Stimulated activated CD4-positive, alpha-beta T cell treated with anti-CD3 and anti-CD28 coated beads, TNF-alpha, amount 100 ng/mL, for 1 hour (primary cell): ENCODE measurements at places on chromosomes 5 and 9.

DNA sequence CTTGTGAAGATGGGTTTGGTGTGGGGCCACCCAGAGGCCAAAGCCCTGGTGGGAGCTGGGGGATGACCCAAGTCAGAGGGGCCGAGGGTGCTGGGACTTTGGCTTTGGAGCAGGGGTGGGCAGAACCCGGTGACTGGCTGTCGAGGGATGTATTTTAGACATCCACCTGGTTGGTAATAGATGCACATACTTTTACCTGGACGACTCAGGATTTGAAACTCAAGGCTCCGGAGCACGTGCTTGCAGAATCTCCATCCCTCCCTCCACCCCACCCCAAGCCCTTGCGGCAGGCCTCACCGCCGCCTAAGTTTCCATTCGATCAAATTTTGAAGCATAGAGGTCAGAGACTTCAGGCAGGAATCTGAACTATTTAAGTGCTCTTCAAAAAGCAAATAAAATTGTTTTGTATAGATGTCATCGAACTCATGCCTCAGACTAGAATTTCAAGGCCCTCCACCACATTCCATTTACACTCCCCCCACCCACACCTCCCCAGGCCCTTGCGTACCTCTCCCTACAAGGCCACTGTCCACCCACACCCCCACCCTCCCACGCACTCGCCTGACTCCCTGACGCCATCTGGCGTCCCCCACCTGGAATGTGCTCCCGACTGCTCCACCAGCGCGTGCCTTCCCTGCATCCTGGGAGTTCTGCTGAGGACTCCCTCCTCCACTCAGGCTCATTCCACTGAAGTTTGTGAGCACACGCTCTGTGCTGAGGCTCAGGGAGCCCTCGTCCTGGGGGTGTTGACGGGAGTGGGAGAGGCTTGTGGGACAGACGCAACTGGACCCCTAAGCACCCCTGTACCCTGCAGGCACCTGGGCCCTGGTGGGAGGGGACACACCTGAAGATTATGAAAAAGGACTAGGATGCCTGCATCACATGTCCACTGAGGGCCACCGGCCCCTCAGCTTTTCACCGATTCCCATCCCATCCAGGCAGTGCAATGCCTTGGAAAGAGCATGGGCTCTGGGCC, 56.4 kb upstream of the RPL26L1 start:
- no peak for DNase-seq

DNA sequence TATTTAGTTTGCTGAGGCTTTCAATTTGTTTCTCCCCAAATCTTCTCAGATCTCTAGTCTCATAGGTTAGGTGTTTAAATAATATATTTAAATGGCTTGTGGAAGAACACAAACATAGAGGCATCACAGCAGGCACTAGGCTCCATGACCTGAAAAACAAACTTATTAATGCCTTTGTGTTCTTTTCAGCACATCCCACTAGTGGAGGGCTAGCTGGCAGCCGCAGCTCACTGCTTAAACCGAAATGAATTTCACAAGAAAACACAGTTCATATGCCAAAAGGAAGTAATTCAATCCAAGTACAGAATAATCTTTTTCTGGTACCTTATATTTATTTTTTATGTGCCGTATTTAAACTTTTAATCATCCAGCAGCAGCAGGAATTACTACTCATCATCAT, 382.5 kb downstream of the PLK2 start:
- no peak for DNase-seq

GRCh38 chr5:154761046-154761736, 6.0 kb downstream of the LARP1 start:
- no peak for DNase-seq

DNA sequence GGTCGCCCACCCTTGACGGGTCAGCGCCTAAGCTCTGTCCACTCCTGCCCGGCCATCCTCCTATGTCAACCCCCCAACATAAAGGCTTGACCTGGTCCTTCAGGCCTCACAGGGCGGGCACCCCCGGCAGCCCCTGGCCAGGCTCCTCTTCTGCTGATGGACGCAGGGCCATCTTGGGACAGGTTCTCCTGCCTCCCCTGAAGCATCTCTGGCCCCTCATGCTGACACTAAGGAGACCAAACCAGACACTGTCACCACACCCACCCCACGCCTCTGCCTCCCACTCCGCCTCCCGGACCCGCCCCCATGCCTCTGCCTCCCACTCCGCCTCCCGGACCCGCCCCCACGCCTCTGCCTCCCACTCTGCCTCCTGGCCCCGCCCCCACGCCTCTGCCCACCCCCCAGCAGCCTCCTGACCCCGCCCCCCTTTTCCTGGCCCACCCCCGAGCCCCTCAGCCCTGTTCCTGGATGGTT, 6.8 kb downstream of the OBP2A start:
- no peak for DNase-seq

DNA sequence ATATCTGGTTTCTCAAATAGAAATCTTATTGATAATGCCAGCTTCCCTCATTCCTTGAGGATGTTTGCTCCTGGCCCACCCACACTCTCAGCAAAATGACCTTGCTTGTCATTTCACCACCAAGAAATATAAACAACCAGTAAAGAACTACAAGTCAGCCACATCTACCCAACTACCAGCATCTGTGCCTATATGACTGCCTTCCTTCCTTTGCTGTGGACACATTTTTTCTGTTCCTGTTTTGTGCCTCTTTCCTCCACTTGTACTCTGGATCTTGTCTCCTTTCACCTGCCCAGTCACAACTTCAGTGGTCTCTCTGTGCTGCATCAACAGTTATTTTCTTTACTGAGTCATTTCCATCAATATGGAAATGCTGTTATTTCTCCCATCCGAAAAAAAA, 20.3 kb downstream of the KIF2A start:
- DNase-seq, result no peak

DNA sequence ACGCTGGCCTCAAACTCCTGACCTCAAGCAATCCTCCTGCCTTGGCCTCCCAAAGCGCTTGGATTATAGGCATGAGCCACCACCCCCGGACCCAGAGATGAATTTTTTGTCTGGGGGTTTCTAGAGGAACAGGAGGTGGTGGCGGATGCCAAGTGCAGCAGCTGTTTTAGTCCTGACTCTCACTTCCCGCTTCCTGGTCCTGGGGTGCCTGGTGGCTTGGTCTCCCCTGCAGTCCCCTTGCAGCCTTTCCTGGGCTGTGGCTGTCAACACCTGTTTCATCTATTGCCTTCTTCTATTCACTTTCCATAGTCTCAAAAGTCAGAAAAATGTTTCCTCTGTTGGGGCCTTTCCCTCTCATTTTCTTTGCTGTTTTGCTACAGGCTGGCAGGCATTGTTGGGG, 6.5 kb upstream of the NHP2 start:
- no peak for DNase-seq

DNA sequence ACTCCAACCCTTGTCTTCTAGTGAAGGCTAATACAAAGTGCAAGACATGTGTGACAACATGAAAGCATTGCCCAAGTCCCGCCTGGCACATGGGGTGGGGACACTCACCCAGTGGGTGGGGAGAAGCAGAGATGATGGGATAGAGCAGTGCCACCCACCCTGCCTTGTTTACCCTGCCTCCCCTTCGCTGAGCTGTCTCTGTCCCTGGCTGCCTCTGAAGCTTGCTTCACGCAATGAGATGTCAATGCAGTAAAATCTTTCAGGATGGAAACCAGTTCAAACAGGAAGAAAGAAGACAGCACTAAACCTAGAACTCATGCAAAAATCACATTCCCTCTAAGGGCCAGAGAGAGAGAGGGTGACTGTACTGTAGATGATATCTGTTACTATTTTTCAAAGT, 148.0 kb downstream of the INSYN2B start:
- DNase-seq, result no peak

DNA sequence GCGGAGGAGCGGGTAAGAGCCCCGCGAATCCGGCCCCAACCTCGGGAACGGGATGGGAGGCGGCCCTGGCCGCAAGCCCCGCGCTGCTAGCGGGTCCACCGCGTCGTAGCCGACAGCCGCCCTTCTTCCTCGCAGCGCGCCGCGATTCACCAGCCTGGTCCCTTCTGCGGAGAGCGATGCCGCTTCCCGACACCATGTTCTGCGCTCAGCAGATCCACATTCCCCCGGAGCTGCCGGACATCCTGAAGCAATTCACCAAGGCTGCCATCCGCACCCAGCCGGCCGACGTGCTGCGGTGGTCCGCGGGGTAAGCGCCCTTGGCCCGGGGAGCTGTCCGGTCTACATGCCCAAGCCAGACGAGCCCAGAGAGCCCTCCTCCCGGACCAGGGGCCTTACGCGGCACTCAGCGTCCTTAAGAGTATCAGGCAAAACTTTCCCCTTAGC, 335 bp downstream of the ROPN1L start:
- no peak for DNase-seq

GRCh38 chr5:156675395-156675794, 174.7 kb upstream of the PPP1R2B start:
- no peak for DNase-seq

GRCh38 chr9:26329974-26330373, 562.6 kb downstream of the CAAP1 start:
- no peak for DNase-seq

DNA sequence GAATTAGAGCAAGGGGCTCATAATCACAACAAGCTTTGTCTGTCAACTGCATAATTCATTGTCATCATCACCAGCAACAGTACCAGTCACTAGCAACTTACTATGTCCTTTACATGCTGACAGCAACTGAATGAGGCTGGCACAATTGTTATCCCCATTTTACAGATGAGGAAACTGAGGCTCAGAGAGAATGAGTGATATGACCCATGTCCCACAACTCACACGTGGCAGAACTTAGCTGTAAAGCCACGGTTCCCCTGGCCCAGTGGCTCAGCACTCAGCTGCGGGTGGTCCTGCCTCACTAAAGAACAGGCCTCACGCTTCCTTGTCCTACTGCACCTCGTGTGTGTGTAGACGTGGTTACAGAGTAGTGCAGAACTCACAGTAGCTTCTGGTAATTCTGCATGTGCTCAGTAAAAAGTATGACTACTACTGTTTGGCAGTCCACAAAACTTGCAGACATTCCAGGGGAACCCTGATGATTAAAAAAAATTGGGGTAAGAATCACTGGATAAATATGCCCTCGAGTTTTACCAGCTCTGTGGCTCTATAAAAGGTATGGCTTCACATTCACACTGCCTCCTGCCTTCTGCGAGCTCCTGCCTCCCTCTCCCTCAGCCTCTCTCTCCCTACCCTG, 30.2 kb downstream of the AFAP1L1 start:
- DNase-seq, result no peak

DNA sequence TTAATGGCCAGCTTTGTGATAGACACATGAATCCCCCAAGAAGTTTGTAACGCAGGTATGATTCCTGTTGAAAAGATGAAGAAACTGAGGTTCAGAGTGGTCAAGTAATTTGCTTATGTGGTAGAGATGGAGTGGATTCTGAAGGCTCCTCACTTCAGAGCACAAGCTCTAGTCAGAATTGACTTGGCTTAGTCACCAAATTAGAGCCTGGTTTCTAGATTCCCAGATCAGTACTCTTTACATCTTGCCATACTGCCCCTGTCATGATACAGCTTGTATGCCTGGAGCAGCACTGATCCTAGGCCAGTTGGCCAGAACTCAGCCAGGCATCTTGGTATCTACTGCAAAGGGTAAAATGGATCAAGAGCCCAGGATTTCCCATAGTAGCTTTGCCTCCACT, 284.4 kb upstream of the RFX3 start:
- DNase-seq, result no peak

GRCh38 chr5:142521706-142522105, 164.2 kb downstream of the FGF1 start:
- no peak for DNase-seq

GRCh38 chr9:115069771-115070170, 48.2 kb downstream of the TNC start:
- DNase-seq, result no peak

- DNase-seq, result no peak
Observed at GRCh38 chr5:143679777-143680176, 132.2 kb upstream of the HMHB1 start.

GRCh38 chr9:20396509-20396908, 225.8 kb downstream of the MLLT3 start:
- DNase-seq, result no peak

- DNase-seq, result no peak
Observed at GRCh38 chr9:133948131-133948530, 44.0 kb downstream of the VAV2 start.

DNA sequence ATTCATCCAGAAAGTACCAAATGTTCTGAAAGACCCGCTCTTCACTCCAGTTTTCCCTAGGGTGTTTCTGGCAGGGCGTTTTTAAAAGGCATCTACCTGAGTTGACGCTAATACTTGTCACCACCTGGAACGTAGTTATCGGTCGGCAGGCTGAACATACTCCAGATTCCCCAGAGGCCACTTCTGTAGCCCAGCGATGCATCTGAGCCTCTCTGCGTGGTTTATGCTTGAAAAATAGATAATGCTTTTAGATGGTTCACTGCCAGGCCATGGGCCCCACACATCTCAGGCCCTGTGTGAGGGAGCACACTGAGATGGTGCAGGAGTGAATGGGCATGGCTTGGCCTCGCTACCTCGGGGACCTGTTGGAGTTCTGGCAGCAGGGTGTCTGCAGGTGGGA, 33.0 kb upstream of the NCS1 start:
- DNase-seq, result no peak

- no peak for DNase-seq
Observed at GRCh38 chr5:58048954-58049353, 410.9 kb downstream of the PLK2 start.

DNA sequence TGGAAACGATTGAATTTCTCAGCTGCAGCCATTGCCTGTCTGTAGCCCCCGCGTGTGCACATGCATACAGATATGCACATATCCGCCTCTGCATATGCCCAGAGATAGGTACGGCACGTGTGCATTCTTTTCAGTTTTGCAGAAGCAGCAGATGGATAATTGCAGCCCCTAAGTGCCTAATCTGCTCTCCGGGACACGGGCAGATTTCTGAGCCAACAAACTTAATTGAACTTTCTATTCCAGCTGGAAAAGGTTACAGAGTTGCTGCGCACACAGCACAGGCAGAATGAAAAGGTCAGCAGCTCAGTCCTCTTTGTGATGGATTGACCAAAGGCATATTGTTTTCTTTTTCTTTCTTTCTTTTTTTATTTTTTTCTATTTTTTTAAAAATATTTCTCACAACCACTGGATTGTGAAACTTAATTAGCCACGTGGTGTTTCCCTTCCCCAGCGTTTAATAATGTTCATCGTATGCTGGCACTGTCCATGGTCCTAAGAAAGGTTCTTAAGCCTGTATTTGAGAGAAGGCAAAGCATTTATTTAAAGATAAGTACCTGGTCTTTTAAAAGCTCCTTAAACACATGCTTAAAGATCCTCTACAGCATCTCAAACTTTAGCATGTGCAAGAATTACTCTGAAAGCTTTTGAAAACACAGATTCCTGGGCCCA, 270.2 kb upstream of the BRINP1 start:
- DNase-seq, result no peak
